ENCODE measurements at places on chromosomes 16 and 17. TPM values are rescaled to one million over a fixed set of nuclear protein-coding genes. Genes with fewer than 3 reads are reported as not detected.

DNA sequence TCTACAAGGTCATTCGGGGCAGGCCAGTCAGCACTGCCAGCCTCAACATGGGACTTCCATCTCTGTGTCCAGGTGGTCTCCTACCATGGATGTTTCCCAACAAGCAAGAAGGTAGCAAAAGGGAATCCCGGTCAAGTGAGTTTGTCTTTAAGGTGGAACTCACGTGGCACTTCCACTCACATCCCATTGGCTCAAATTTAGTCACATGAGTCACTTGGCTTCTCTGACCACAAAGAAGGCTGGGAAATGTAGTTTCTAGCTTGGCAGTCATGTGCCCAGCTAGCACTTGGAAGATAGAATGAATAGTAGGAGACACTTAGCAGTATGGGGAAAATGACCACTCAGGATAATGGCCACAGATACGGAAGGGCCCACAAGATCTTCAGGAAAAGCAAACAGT lies 106.6 kb downstream of the AIPL1 start:
- no peak overlapping the region for H3K27ac ChIP-seq
- no peaks in the 10 kb centered on the region for H3K36me3 ChIP-seq
- no peak for DNase-seq
- peaks cover 45% of the 10 kb centered on the region for H3K27me3 ChIP-seq
- peaks cover 4% of the 10 kb centered on the region for H3K4me1 ChIP-seq
- no peak overlapping the region for H3K4me3 ChIP-seq

GRCh38 chr17:78766743-78767294 lies 15.3 kb downstream of the CYTH1 start:
- no peak overlapping the region for H3K4me3 ChIP-seq
- peaks cover 22% of the 10 kb centered on the region for H3K4me1 ChIP-seq
- H3K27ac ChIP-seq: no peak overlapping the region
- no peaks in the 10 kb centered on the region for H3K36me3 ChIP-seq
- DNase-seq: no peak
- H3K27me3 ChIP-seq: no peaks in the 10 kb centered on the region

GRCh38 chr16:89096768-89097391 lies 3.2 kb downstream of the ACSF3 start:
- no peak for DNase-seq
- peaks cover 7% of the 10 kb centered on the region for H3K27me3 ChIP-seq
- no peak overlapping the region for H3K4me3 ChIP-seq
- peak overlapping the region; percentile 6 for H3K27ac ChIP-seq
- peaks cover 3% of the 10 kb centered on the region for H3K36me3 ChIP-seq
- peaks cover 32% of the 10 kb centered on the region for H3K4me1 ChIP-seq

ARHGAP23 gene
- 87.2 TPM for total RNA-seq

DNA sequence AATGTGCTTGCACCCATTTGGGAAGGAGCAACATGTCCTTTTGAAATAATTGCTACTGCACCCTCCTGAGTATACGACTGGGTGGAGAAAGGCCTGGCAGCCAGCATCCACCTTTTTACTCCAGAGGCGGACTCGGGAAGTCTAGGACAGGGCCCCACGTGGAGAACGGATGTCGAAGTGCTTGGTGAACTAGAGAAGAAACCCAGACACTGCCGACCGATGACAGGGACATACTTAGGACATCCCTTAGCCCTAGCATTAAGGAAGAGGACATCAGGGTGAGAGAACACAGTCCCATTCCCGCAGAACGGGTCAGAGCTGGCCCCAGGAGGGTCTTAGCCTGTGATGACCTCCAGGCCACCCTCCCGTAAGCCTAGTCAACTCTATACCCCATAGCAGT lies 3.8 kb downstream of the YBX2 start:
- H3K4me1 ChIP-seq: peaks cover 22% of the 10 kb centered on the region
- DNase-seq: no peak
- H3K27me3 ChIP-seq: peaks cover 64% of the 10 kb centered on the region
- H3K27ac ChIP-seq: no peak overlapping the region
- no peak overlapping the region for H3K4me3 ChIP-seq

PRRT2 gene
- 25.5 TPM for total RNA-seq

DNA sequence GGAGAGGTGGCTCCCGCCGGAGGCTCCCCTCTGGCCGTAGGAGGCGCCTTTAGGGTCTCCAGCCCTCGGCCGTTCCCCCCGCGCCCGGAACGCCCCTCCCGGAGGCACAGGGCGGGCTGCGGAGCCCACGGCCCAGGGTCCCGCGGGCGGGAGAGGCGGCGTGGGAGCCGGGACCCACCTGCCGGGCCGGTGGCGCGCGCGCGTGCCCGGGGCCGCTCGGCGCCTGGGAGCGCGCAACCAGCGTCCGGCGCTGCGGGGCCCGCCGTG lies at the start of gene MIF4GD:
Gene MIF4GD (minus strand): TSS at position 266 of the 267 bp plus-strand sequence. CDS start 1,036 bp downstream, outside the sequence.
- DNase-seq: no peak
- H3K4me1 ChIP-seq: peaks cover 17% of the 10 kb centered on the region
- H3K36me3 ChIP-seq: peaks cover 3% of the 10 kb centered on the region
- no peaks in the 10 kb centered on the region for H3K27me3 ChIP-seq

ADAP2 gene
- 2.3 TPM for total RNA-seq

UBALD2 gene
- total RNA-seq: 26.4 TPM

- peaks cover 31% of the 10 kb centered on the region for H3K36me3 ChIP-seq
- no peak for DNase-seq
- H3K4me1 ChIP-seq: peaks cover 57% of the 10 kb centered on the region
- H3K27me3 ChIP-seq: no peaks in the 10 kb centered on the region
Measured at GRCh38 chr17:59837308-59838051, 55.3 kb downstream of the TUBD1 start.

- no peak overlapping the region for H3K27ac ChIP-seq
- peaks cover 7% of the 10 kb centered on the region for H3K4me1 ChIP-seq
- no peaks in the 10 kb centered on the region for H3K27me3 ChIP-seq
- DNase-seq: no peak
- H3K36me3 ChIP-seq: no peaks in the 10 kb centered on the region
Measured at GRCh38 chr17:41434415-41434814, 6.4 kb downstream of the KRT38 start.

LRRC45 gene
- total RNA-seq: 18.5 TPM

KCTD19 gene
- total RNA-seq: 1.1 TPM

- no peaks in the 10 kb centered on the region for H3K27me3 ChIP-seq
- DNase-seq: peak; percentile 81
- H3K4me3 ChIP-seq: no peak overlapping the region
- no peak overlapping the region for H3K27ac ChIP-seq
- H3K4me1 ChIP-seq: no peaks in the 10 kb centered on the region
Measured at GRCh38 chr16:13036600-13036999, 135.2 kb downstream of the SHISA9 start.

DNA sequence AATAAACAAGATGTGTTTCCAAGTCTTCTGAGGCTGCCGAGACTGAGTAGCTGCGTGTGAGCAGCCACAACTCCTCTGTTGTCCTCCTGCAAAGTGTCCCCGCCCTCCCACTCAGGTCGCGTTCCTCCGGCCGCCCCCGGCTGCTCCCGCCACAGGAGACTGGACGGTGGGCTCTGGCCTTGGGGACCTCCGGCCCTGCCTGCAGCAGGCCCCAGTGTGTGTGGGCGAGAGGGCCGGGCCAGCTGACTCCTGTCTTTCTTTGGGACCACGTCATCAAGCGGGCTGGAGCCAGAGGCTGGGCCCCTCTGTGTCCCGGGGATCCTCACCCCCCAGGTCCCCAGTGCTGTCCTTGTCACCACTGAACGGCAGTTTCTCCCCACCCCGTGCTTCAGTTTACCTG lies 175.3 kb downstream of the NPIPB11 start:
- H3K36me3 ChIP-seq: no peaks in the 10 kb centered on the region
- no peak overlapping the region for H3K4me3 ChIP-seq
- DNase-seq: no peak

GDPD1 gene
- 7.6 TPM for total RNA-seq

GRCh38 chr16:69315486-69316311 lies 4.5 kb downstream of the VPS4A start:
- H3K36me3 ChIP-seq: peaks cover 25% of the 10 kb centered on the region
- no peak for DNase-seq
- peaks cover 9% of the 10 kb centered on the region for H3K4me1 ChIP-seq
- no peak overlapping the region for H3K4me3 ChIP-seq

FHOD1 gene
- 28.2 TPM for total RNA-seq

DNA sequence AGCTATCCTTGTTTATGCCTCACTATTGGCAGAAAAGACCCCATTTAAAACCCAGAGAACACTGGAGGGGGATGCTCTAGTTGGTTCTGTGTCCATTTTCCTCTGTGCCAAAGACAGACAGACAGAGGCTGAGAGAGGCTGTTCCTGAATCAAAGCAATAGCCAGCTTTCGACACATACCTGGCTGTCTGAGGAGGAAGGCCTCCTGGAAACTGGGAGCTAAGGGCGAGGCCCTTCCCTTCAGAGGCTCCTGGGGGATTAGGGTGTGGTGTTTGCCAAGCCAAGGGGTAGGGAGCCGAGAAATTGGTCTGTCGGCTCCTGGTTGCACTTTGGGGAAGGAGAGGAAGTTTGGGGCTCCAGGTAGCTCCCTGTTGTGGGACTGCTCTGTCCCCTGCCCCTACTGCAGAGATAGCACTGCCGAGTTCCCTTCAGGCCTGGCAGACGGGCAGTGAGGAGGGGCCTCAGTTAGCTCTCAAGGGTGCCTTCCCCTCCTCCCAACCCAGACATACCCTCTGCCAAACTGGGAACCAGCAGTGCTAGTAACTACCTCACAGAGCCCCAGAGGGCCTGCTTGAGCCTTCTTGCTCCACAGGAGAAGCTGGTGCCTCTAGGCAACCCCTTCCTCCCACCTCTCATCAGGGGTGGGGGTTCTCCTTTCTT lies 56.1 kb downstream of the IGF2BP1 start:
- no peak for DNase-seq
- peaks cover 38% of the 10 kb centered on the region for H3K36me3 ChIP-seq
- peak overlapping the region; percentile 43 for H3K27ac ChIP-seq
- H3K4me3 ChIP-seq: no peak overlapping the region

SEPTIN1 gene
- total RNA-seq: 0.86 TPM

- no peaks in the 10 kb centered on the region for H3K27me3 ChIP-seq
- peaks cover 18% of the 10 kb centered on the region for H3K36me3 ChIP-seq
- H3K4me1 ChIP-seq: no peaks in the 10 kb centered on the region
- no peak for DNase-seq
Measured at GRCh38 chr17:30780343-30780742, 44.1 kb downstream of the CRLF3 start.

DNA sequence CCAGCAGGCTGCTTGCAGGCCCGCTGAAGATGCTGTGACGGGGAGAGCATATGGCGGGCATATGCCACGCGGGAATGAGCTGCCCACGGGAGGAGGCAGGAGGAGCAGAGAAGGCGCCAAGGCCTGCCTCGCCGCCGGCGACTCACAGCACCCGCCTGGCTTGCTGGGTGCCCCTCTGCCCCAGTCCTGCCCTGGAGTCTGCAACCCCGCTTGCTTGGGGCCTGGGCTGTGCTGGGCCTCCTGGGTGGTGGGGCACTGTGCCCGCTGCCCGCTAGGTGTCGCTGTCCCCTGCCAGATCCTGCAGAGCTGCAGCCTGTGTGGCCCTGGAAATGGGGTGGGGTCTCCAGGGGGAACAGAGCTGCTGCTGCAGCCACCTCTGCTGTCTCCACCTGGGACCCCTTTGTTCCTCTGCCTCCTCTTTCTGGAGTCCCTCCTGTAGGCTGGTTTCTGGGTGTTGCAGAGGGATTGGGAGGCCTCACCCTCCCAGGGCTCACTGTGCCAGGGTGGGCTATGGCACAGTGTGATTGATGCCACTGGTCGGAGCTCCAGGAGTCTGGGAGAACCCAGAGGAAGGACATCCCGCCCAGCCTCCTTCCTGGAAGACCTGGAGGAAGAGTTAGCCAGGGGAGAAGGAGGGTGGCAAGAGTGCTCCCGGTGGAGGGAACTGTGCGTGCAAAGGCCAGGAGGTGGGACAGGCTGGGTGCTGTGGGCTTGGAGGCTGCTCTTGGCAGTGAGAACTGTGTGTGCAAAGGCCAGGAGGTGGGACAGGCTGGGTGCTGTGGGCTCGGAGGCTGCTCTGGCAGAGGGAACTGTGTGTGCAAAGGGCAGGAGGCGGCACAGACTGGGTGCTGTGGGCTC lies 141.0 kb upstream of the CIBAR2 start:
- H3K27ac ChIP-seq: no peak overlapping the region
- H3K27me3 ChIP-seq: no peaks in the 10 kb centered on the region
- peak; percentile 80 for DNase-seq
- peaks cover 3% of the 10 kb centered on the region for H3K4me1 ChIP-seq

DNA sequence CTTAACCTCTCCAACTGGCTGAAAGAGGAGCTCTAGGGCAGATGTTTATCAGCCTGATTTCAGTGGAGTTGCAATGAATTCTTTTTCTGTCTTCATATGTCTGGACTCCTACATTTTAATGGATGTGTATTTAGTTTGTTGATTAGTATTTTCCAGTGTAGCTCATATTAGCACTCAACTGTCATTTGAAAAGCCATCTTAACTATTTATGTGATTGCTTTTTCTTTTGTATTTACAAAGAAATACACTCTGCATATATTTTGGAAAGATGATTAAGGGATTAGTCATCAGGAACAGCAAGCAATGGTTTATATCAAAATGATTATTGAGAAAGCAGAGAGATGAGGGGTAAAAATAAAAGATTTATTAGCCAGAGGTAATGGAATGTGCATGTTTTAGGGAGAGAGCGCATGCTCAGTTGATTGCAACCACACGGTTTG lies 71.1 kb downstream of the WWOX start:
- H3K4me3 ChIP-seq: no peak overlapping the region
- H3K27ac ChIP-seq: no peak overlapping the region
- no peak for DNase-seq
- H3K36me3 ChIP-seq: peaks cover 10% of the 10 kb centered on the region
- H3K4me1 ChIP-seq: peaks cover 8% of the 10 kb centered on the region

- peaks cover 3% of the 10 kb centered on the region for H3K36me3 ChIP-seq
- no peak for DNase-seq
- no peak overlapping the region for H3K4me3 ChIP-seq
- H3K27me3 ChIP-seq: peaks cover 11% of the 10 kb centered on the region
- H3K27ac ChIP-seq: no peak overlapping the region
Measured at GRCh38 chr17:42866631-42867575, 15.9 kb downstream of the AOC3 start.

PIK3R6 gene
- not detected for total RNA-seq

- peak overlapping the region; percentile 86 for H3K27ac ChIP-seq
- H3K36me3 ChIP-seq: no peaks in the 10 kb centered on the region
Measured at GRCh38 chr17:77377710-77378235, 237.0 kb downstream of the SEC14L1 start.

DNA sequence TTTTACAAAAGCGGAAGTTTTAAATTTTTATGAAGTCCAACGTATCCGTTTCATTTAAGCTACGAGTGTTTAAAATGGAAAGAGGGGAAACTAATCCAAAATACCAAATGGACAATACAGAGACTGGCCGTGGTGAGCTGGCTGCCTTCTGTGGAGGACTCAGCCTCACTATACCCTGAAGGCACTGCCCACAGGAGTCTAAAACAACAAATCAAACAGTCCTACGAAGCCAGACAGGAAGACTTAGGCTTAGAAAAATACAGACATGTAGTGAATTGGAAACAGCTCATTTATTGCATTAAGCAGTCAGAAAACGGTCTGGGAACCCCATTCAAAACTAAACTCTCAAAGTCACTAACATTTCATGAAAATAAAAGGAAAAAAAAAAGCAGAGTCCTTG lies 75.1 kb downstream of the CYTH1 start:
- peaks cover 35% of the 10 kb centered on the region for H3K4me1 ChIP-seq
- H3K36me3 ChIP-seq: peaks cover 12% of the 10 kb centered on the region
- no peaks in the 10 kb centered on the region for H3K27me3 ChIP-seq
- H3K27ac ChIP-seq: peak overlapping the region; percentile 76
- no peak for DNase-seq

- DNase-seq: peak; percentile 48
- H3K27me3 ChIP-seq: no peaks in the 10 kb centered on the region
- no peak overlapping the region for H3K4me3 ChIP-seq
- no peaks in the 10 kb centered on the region for H3K36me3 ChIP-seq
Measured at GRCh38 chr17:16428098-16428882, 12.9 kb downstream of the TRPV2 start.

HOXB6 gene
- 56.4 TPM for total RNA-seq
